ENCODE measurements at places on chromosomes 11 and 22.
A peak's percentile ranks its signal among the peaks of the same experiment; 100 is the strongest.

DNA sequence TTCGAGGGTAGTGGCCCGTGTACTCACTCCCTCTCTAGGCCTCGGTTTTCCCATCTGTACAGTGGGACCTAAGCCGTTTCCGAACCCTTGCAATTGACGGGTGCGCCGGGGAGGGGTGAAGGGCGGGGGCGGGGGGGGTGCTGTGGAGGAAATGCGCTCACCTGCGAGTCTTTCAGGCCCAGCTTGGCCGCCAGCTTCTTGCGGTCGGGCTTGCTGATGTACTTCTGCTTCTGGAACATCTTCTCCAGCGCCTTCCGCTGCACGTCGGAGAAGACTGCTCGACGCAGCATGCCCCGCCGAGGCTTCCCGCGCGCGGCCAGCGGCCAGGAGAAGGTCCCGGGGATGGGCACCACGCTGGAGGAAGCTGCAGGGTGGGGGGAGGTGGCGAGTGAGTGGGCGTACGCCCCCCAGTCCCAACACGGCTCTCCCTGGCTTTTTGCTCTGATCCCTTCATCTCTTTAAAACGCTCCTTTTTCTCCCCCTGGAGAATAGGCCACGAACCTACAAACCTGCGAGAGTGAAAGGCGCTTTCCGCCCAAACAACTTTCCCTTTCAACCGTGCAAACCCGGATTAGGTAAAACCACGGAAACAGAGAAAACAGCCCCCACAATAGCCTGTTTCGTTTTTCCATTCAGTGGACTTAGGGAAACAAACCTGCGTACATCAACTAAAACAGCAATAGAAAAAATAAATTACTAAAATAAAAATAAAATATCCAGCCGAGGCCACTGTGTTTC lies 3.2 kb downstream of the DBX1 start:
- no peak for DNase-seq

DNA sequence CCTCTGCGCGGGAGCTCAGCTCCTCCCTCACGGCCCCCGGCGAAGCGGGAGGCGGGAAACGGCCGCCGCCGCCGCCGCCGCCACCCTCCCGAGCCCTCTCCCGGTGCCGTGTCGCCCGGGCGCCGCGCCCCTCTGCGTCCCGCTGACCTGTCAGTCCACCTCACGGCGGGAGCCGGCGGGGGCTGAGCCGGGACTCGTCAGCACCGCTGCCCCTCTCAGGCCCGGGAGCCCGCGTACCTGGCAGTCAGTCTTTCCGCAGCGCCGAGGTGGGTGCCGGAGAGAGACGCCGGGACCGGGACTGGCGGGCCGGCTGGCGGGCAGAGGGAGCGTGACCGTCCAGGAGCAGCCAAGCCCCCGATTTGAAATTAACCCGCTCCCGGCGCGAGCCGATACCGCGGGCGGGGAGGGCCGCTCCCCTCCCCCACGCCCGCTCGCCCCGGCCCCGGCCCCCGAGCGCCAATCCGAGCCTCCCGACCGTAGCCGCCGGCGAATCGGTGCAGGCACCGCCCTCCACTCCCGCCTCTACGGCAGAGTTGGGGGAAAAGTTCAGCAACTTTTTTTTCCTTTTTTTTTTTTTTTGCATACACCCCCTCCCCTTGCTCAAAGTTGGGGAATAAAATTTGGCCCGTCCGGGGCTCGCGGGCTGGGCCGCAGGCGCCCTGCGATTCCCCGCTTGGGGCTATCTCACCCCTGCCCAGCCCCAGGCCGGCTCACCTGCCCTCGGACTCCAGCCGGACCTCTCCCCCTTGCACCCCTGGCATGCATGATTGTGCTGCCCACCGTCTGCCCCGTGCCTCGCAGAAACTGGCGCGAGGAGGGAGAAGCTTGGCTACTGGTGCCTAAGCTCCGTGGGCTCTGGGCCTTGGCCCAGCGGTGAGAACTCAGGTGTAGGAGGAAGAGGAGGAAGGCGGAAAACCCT lies 774 bp upstream of the E2F8 start:
- DNase-seq: peak; percentile 63

GRCh38 chr11:41955066-41955465 lies 495.6 kb upstream of the LRRC4C start:
- no peak for DNase-seq

DNA sequence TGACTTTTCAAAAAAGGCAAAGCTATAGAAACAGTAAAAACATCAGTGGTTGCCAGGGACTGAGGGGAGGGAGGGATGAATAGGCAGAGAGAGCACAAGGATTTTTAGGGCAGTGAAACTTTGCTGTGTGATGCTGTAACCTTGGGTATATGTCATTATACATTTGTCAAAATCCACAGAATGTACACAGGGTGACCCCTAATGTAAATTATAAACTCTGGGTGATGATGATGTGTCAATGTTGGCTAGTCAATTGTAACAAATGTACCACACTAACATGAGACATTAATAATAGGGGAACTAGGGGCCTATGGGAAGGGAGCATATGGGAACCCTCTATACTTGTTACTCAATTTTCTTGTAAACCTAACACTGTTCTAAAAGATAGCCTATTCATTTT lies 24.8 kb downstream of the RIBC2 start:
- no peak for DNase-seq

- no peak for DNase-seq
These were observed 333.9 kb upstream of the C11orf87 start for GRCh38 chr11:109088086-109088485.

GRCh38 chr11:59777104-59777503 lies 21.9 kb downstream of the STX3 start:
- DNase-seq: no peak

DNA sequence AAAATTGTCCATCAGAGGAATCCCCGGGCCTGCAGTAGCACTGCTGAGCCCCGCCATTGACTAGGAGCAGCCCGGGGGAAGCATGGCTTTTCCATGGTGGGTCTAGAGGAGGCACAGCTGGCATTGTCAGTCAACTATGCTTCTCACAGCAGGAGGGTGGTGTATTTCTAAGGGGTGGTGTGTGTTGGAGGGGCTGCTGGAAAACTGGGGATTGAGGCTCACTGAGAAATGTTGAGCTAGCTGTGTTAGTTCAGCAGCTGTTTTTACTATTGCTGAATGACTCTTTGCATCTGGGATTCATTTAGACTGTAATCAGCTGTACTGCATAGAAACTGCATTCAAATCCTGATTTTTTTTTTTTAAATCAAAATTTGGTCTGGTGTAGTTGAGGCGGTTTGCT lies 5.6 kb downstream of the DDX10 start:
- peak; percentile 16 for DNase-seq
